ENCODE measurements at places on chromosomes 1 and 21.

DNA sequence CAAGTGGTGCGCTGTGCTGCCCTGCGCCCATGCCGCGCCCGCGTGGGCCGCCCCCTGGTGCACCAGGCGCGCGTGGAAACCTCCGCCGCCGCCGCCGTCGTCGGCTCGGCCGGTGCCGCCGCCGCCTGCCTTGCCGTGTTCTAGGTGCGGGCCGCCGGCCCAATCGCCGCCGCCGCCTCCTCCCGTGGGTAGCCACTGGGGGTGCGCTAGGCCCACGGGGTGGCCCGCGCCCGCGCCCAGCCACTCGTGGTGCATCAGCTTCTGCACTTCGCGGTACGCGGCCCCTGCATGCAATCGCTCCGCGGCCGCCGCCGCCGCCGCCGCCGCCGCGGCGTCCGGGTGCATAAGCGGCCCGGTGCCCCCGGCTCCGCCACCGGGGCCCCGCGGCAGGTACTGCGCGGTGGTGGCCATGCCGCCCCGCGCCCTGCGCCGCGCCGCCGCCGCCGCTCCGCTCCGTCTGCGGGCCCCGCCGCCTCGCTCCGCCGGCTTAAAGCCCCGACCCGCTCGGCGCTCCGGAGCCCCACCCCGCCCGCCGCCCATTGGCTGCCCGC lies at the start of gene POU3F1:
TSS of gene POU3F1 (minus strand) at position 461 of the 551 bp plus-strand sequence. CDS start at position 411, 50 bp downstream.
- no peak for DNase-seq

GRCh38 chr1:68795956-68796355 lies 299.1 kb upstream of the DEPDC1 start:
- DNase-seq = no peak

- no peak for DNase-seq
These were observed 72.0 kb downstream of the MAN1C1 start for GRCh38 chr1:25688390-25689119.

- DNase-seq = no peak
These were observed 52.1 kb downstream of the MROH9 start for GRCh38 chr1:170987424-170987823.

DNA sequence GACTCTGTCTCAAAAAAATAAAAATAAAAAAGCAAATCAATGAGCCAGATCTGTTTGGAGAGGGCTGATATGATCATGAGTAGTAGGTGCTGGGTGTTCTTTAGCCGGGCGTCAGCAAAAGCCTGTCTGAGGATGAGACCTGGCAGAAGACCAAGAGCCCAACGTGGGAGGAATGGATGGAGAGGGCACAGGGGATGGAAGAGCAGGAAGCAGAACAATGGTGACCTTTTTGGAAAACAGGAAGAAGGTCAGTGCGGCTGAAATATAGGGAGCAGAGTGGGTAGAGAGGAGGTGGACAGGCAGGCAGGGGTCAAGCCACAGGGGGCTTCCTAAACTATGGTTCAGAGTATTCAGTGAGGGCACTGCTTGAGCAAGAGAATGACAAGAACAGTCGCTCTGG lies 30.9 kb downstream of the VWA5B1 start:
- DNase-seq = no peak

- no peak for DNase-seq
These were observed 66.3 kb upstream of the PPP2R5A start for GRCh38 chr1:212218911-212219310.

DNA sequence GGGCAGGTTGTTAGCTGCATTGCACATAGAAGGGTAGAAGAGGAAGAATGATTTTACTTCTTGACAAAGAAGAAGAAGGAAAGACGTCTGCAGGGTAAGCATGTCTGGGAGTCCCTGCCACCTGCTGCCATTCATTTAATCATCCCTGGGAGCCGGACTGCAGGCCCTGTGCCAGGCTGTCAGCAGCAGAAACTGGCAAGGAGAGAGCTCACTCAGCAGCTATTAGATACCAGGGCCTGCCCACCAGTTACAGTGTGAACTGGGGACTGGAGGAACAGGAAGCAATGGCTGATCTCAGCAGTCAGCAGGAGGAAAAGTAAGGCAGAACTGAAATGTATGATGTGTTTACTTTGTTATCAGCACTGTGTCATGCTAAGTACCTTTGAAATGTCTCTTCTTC lies 75.7 kb upstream of the C1orf87 start:
- no peak for DNase-seq

All from stimulated activated CD4-positive, alpha-beta T cell treated with anti-CD3 and anti-CD28 coated beads, Interleukin-2, amount 100 ng/mL, for 24 hours (primary cell).